ENCODE measurements at places on chromosomes 3 and 15.

GRCh38 chr15:96064351-96064756 lies 266.1 kb upstream of the NR2F2 start:
- no peak for DNase-seq

DNA sequence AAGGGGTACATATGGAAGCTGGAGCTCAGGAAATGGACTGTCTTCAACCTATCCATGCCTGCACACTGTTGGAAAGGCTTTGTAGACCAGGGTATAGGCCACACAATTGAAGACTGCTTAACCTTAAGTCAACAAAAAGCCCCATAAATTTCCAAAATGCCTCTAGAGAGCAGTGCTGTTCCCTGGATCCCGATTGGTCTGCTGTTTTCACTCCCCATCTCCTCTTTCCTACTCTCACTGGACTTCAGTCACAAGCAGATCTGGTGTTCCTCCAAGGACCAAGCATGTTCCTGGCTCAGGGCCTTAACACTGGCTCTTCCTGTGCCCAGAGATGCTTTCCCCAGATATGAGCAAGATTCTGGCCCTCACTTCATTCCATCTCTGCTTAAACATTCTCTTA lies 22.8 kb upstream of the LRRC34 start:
- DNase-seq, result no peak

DNA sequence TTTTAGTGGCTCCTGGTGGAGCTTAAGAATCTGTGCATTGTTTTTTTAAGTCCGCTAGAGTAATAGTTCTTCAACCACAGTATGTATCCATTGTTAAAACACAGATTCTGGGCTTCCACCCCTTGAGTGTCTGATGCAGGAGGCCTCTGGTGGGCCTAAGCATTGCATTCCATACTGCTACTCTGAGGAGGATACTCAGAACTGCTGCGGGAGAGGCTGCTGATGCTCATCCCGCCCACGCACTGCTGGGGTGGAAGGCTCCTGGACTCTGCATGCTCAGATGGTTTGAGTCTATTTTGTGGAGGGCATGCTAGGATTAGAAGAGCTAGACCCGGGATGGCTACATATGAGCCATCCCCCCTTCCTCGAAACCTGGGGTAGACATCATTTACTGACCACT lies 74.4 kb downstream of the THSD4 start:
- no peak for DNase-seq

- DNase-seq, result no peak
Measured at GRCh38 chr3:13188975-13189374, 115.7 kb upstream of the IQSEC1 start.

- DNase-seq, result no peak
Measured at GRCh38 chr3:164465172-164465571, 613.1 kb downstream of the SI start.
